ENCODE measurements at places on chromosomes 7 and 10.
A peak's percentile ranks its signal among the peaks of the same experiment; 100 is the strongest.

GRCh38 chr10:124049484-124049883, 43.9 kb downstream of the CHST15 start:
- no peak for DNase-seq

GRCh38 chr10:62614389-62615157, 189.9 kb upstream of the ADO start:
- peak; percentile 41 for DNase-seq

GRCh38 chr10:116891208-116891607, 41.9 kb downstream of the ENO4 start:
- no peak for DNase-seq

GRCh38 chr7:80134115-80134535, 506 bp upstream of the GNAI1 start:
- DNase-seq, result no peak

DNA sequence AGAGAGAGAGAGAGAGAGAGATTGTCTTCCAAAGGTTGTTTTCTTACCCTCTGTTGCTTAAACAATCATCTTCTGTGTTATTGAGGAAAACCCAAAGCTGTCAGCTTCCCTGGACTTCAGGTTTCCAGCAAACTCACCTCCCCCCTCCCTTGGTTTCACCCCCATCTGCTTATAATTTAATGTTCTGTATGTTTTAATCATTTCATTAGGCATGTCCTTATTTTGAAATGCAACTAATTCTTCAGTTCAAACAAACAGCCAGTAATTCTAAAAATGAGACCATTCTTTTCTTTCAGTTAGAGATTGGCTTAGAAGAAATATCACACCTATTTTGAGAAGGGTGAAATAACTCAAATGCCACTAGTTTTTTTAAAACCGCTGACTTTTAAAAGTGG, 102.9 kb downstream of the FAM204A start:
- no peak for DNase-seq

GRCh38 chr10:95758351-95759025, 2.5 kb downstream of the ENTPD1 start:
- no peak for DNase-seq

- DNase-seq, result no peak
Observed at GRCh38 chr7:40643664-40644063, 508.9 kb downstream of the SUGCT start.

DNA sequence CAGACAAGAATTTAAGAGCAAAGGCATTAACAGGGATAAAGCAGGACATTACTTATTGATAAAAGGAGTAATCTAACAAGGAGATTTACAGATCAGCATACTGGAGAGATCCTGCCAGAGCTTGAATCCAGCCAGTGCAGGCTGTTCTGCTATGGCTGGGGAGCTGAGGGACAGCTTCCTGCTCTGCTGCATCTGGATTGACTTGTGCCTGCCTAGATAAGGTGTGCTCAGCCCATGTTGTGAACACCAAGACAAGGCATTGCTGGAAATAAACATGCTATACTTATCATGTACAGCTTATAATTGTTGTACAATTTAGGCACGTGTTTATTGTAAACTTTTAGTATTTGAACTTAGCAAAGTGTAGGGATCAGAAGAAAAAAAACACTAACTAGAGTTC, 71.7 kb downstream of the HIF1AN start:
- no peak for DNase-seq

- DNase-seq, result no peak
Observed at GRCh38 chr10:116828116-116828515, 21.2 kb upstream of the ENO4 start.

DNA sequence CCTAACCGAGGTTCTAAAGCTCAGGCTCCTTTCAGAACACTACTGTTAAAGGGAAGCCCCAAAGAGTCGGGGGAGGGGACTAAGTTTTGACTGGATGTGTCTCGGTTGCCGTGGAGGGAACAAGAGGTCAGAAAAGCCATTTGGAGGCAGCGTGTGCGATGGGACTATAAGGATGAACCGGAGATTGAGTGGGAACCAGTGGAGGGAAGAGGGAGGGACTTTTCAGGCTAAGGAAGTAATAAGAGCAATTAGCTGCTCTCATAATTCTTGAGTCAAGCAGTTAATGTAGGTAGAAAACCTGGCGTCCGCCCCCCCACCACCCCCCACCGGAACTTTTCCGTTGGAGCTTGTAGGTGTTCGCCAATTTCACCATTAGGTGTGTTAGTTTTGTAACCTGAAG, 491 bp upstream of the AKAP9 start:
- peak; percentile 24 for DNase-seq

DNA sequence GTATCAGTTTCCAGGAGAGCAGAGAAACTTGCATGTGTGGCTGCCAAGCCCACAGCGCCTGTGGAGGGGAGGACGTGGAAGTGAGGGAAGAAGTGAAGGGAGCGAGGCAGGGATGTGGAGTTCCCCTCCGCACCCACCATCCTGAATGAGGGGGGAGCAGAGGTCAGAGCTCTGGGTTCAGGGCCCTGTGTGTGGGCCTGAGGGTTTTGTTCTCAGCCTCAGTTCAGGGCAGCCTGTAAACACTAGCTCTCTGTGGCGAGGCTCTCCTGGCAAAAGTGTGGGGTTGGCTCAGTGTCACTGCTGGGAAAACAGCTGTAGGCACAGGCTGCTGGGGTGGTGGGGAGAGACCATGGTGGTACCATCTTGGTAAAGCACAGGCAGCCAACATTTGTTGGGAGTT, 108.4 kb downstream of the C10orf105 start:
- DNase-seq, result no peak

- peak; percentile 49 for DNase-seq
Observed at GRCh38 chr10:17655567-17656146, 11.7 kb downstream of the STAM start.

GRCh38 chr10:78974617-78975317, 94.0 kb upstream of the ZMIZ1 start:
- DNase-seq, result peak; percentile 82

- DNase-seq, result no peak
Observed at GRCh38 chr7:143325240-143325639, 9.3 kb downstream of the CLCN1 start.

- DNase-seq, result peak; percentile 79
Observed at GRCh38 chr10:70578371-70578947, 24.1 kb downstream of the PRF1 start.

DNA sequence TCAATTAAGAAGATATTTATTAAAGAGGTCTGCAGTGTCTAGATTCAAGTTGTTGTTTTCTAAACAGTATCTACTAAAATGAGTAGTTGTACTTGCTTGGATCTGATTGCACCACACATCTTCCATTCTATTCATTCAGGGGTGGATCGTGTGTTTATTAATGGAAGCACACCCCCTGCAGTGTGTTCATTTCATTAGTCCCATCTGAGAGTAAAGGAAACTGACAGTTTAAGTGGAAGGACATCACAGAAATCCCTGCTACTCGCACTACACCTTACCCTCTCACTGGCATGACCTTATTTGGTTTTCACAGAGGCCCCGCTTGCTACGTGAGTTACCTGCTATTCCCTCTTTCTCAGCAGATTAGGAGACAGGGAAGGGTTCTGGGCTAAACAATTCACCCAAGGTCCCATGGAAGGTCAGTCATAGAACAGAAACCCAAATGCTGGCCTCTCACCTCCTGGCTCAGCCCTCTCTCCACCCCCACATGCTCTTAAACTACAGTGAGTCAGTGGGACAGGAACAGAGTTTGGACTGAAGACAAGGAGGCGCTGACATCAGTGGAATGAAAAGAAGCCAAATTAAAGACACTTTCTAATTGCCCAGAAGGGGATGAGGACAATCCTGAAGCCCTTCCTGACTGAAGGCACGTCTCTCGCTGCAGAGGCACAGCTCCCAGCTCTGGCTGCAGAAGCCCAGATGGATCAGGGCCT, 369.2 kb upstream of the NRP1 start:
- DNase-seq, result no peak

- DNase-seq, result no peak
Observed at GRCh38 chr10:16867556-16867955, 50.3 kb upstream of the RSU1 start.

- no peak for DNase-seq
Observed at GRCh38 chr10:6819301-6819700, 239.2 kb upstream of the PRKCQ start.

DNA sequence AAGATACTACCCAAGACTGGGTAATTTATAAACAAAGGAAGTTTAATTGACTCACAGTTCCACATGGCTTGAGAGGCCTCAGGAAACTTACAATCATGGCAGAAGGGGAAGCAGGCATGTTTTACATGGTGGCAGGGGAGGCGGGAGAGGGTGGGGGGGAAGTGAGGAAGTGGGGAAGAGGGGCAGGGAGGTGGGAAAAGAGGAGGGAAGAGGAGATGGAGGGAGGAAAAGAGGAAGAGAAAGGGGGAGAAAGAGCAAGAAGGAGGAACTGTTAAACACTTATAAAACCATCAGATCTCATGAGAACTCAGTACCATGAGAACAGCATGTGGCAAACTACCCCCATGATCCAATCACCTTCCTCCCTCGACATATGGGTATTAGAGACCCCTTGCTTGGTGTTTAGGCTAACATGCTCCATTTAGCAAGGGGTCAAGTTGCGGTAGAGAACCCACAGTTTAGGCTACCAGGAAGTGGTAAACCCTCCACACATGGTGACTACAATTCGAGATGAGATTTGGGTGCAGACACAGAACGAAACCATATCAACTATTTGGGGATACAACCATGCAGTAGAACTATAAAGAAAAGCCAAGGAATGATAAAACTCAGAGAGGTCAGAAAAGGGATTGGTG, 3.5 kb upstream of the LMBR1 start:
- DNase-seq, result no peak

DNA sequence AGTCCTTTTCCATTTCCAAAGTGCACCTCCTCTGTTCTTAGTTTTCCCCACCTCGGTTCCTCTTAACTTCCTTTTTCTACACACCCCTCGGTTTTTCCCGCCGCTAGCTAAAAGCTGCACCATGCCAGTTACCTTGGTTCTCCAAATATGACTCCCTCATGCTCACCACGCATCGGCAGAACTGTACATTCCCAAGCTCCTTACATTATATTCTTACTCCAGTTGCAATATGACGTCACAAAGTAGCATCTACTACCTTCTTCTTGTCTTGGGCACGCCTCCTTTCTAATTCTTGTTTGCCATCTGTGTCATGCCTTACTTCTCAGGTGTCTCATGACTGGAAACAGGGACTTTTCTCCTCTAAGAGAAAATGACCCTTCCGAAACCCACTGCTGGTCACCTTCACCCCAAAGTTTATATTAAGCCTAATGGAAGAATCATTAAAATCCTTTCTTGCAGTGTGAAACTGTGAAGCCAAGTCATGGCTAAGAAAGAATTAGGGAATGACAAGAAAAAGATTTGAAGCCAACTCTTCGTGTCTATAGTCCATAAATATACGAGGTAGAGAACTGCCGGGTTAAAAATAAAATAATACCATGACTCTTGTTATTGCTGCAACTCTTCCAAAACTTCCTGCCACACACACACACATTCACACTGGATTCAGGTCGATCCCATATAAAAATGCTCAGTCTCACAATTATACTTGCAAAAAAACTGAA, 1.7 kb downstream of the ESYT2 start:
- DNase-seq, result peak; percentile 48

GRCh38 chr10:87608756-87609155, 50.9 kb upstream of the PAPSS2 start:
- no peak for DNase-seq

- DNase-seq, result no peak
Observed at GRCh38 chr7:81604075-81604807, 165.6 kb downstream of the HGF start.

DNA sequence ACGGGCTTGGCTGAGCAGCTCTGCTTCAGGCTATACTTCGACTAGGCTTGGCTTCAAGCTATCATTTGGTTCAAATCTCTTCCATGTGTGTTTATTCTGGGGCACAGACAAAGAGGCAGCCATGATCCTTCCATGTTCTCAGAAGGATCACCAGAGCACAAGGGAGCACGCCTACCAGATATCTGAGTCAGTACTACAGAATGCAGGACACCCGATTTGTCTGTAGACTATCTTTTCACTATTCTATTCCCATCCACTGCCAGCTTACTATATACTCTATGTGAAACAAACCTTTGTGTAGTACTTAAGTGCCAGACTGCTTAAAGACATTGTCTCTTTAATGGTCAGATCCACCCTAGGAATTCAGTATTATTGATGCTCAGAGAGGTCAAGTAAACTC, 35.1 kb downstream of the CH25H start:
- no peak for DNase-seq

- DNase-seq, result no peak
Observed at GRCh38 chr7:137751361-137752009, 95.3 kb downstream of the DGKI start.

GRCh38 chr7:91128683-91129348, 135.4 kb upstream of the FZD1 start:
- no peak for DNase-seq

- DNase-seq, result no peak
Observed at GRCh38 chr7:37410305-37411229, 38.1 kb downstream of the ELMO1 start.

DNA sequence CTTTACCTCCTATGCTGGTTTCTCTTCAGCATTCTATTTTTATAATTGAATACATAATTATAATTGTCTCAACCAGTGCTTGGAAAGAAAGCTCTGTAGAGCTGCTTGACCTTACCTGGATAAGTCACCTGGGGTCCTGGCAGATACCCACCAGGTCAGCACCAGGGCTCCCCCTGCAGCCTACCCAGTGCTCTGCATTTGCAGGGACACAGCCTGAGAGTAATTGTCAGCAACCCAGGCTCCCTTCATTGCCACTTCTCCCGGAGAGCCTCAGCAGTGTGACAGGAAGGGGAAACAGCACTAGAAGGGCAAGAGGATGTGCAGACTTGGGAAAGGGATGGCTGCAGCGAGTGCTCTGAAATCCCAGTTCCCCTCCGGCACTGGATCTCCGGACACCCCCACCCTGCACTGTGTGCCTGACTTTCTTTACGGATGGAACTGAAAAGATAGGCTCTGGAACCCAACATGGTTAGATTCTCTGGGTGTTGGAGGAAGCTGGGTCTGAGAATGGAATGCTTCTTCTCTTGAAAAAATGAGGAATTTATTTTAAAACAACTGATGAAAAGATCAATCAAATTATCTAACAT, 11.4 kb upstream of the PAX4 start:
- DNase-seq, result peak; percentile 6

GRCh38 chr10:86325158-86325557, 41.4 kb downstream of the GRID1 start:
- no peak for DNase-seq

DNA sequence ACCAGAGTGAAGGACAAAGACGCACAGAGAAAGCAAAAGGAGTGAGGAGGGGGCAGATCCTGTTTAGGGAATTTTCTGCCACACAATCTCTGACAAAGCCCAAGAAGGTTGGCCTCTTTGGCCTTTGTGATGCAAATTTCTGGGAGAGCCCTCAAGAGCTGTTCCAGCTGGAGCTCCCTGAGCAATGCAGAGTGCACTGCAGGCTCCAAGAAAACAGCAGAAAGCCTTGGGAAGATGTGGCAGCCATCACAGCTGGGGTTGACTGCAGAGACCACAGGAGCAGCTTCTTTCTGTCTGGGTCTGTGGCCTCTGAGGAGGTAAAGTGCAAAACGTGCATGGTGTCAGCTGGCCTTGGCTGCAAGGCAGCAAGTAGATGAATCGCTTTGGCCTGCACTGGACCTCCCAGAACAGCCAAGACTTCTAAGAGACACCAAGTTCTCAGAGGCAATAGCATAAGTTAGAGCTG, 200.2 kb downstream of the ELMO1 start:
- no peak for DNase-seq

GRCh38 chr7:128080169-128080568, 48.9 kb upstream of the LRRC4 start:
- no peak for DNase-seq

GRCh38 chr7:44622342-44623151, 16.1 kb downstream of the OGDH start:
- peak; percentile 70 for DNase-seq

- no peak for DNase-seq
Observed at GRCh38 chr10:103153302-103154197, 39.5 kb downstream of the NT5C2 start.

Measured in CD4-positive, alpha-beta T cell treated with Interleukin-4 for 4 hours (primary cell).